HS-5 (cell line): ENCODE measurements at places on chromosomes 3 and 15.

GRCh38 chr3:193345431-193345830 lies 33.1 kb downstream of the ATP13A5 start:
- no peak for DNase-seq

GRCh38 chr3:42421818-42422796 lies 11.7 kb upstream of the LYZL4 start:
- no peak for DNase-seq

DNA sequence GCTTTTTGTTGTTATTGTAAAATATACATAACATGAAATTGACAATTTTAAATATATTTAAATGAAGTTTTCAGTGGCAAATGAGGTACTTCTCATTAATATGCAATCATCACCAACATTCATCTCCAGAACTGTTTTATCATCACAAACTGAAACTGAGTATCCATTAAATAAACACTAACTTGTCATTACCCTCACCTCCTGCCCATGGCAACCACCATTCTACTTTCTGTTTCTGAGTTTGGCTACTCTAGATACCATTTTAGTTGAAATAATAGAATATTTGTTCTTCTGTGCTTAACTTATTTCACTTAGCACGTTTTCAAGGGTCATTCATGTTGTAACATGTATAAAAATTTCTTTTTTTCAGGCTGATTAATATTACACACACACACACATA lies 834.3 kb downstream of the PLOD2 start:
- DNase-seq: no peak

DNA sequence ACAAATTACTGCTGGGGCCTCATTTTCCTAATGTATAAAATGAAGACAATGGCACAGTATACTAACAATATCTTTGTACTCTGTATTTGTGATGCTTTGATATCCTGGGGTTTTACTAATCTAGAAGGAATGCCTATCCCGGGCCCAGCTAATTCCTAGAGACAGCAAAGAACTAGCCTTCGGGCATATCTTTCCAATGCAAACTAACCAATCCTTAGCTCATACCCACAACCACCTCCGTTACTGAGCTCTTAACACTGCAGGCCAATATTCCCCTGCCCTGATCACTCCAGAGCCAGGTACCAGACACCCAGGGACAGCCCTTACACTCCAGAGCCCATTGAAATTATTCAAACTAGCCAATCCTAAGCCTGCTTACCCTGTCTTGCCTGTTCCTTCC lies 309.0 kb downstream of the ULK4 start:
- DNase-seq: no peak

- no peak for DNase-seq
Observed at GRCh38 chr3:157417247-157417646, 19.4 kb upstream of the PTX3 start.

DNA sequence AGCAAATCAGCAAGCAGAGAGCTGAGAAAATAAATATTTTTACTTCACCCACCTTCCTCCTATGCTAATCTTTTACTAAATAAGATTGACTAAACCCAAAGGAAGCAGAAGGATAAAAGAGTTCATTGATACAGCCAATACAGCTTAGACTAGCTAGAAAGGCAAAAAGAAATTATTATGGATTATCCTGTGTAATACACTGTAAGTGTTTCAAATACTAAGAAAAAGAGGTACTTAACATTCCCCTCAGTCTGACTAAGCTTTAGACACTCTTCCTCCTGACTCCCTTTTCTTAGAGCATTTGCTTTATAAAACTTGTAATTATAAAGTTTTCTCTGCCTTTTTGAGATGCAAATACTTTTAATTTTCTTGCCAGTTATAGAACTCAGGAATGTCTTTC lies 848.9 kb upstream of the CADM2 start:
- DNase-seq: no peak

DNA sequence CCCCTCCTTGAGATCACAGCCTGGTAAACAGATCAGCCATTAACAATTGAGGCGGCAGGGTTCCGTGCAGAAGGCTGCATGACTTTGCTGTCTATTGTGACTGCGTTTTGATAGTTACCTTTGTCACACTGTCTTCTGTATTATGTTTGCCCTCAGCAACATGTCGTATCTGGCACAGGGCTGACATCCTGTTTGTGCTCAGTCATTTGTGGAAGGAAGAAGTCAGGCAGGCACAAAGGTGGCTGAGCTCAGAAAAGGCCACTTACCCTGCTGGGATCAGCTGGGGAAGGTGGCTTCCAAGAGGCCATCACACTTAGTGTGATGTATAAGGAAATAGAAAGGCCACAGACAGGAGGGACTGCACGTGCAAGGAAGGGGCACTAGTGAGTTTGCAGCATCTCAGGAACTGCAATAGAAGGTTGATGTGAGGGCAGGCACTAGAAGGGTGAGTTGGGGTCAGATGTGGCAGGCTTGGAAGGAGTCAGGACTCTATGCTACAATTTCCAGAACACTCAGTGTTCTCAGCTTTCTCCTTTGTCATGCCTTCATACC lies 13.4 kb downstream of the PML start:
- DNase-seq: no peak

- no peak for DNase-seq
Observed at GRCh38 chr3:44772099-44772442, 10.5 kb downstream of the KIF15 start.

DNA sequence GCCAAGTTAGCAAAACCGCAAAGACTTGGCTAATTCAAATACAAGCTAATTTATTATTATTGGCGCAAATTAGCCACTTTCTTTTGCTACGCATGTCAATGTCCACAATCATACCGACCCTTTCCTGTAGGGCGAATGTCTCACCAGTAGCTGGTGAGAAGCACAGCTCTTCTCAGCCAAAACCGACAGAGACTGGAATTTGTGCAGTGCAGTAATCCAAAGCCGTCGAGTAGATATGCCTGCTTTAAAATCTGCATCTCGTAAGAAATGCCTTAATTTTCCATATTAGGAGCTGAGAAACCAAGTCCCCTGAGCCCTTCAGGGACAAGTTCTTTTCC lies 614 bp upstream of the MINDY2 start:
- DNase-seq: no peak

GRCh38 chr3:23710555-23710954 lies 95.2 kb upstream of the UBE2E1 start:
- no peak for DNase-seq

GRCh38 chr3:23094890-23095462 lies 108.2 kb upstream of the UBE2E2 start:
- peak; percentile 25 for DNase-seq

- peak; percentile 70 for DNase-seq
Observed at GRCh38 chr3:119235151-119235550, 5.5 kb downstream of the B4GALT4 start.

DNA sequence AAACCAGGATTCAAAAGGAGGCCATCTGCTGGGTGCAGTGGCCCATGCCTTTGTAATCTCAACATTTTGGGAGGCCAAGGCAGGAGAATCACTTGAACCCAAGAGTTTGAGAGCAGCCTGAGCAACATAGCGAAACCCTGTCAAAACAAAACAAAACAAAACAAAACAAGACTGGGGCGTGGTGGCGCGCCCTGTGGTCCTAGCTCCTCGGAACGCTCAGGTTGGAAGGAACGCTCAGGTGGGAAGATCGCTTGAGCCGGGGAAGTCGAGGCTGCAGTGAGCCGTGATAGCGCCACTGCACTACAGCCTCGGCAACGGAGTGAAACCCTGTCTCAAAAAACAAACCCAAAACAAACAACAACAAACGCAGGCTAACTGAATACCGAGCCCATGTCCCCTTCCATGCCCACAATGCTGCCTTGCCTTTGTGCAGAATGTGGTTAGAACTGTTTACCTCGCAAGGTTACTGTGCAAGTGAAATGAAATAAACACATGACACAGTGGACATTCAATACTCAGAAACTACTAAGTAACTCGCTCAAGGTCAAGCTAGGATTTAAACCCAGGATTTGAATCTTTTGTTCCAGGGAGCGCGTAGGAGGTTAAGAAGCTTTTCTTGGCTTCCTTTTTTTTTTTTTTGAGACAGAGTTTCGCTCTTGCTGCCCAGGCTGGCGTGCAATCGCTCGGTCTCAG lies 766 bp upstream of the EMC4 start:
- no peak for DNase-seq

- DNase-seq: no peak
Observed at GRCh38 chr3:189899186-189899585, 221.5 kb downstream of the P3H2 start.

- DNase-seq: no peak
Observed at GRCh38 chr15:99467338-99467720, 98.5 kb upstream of the MEF2A start.

GRCh38 chr3:169668957-169669741 lies 5.6 kb upstream of the MECOM start:
- DNase-seq: no peak

DNA sequence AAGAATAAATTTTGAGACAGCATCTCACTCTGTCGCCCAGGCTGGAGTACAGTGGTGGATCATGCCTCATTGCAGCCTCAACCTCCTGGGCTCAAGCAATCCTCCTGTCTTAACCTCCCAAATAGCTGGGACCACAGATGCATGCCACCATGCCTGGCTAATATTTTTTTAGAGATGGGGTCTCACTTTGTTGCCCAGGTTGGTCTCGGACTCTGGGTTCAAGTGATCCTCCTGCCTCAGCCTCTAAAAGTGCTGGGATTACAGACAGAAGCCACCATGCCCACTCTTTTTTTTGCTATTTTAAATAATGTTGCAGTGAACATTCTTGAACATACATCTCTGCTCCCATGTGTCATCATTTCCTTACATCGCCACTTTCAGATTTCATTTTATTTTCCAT lies 6.8 kb upstream of the SLC51B start:
- DNase-seq: no peak

- DNase-seq: no peak
Observed at GRCh38 chr3:103184772-103185171, 750.0 kb downstream of the ZPLD1 start.

DNA sequence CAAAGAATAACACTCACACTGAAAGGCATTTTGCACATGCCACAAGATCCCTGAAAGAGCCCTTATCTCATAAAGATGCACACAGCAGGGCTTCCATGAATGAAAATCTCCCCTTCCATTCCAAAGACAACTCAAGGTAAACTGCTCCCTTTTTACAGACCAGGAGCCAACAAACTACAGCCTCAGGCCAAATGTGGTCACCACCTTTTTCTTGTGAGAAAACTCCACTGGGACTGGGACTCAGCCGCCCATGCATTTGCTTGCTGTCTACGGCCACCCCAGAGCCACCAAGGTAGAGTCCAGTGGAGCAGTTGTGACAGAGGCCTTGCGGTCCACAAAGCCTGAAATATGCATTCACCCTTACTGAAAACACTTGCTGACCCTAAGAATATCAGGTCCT lies 334.8 kb downstream of the OCA2 start:
- no peak for DNase-seq

GRCh38 chr15:57111002-57111401 lies 192.6 kb downstream of the TCF12 start:
- DNase-seq: no peak

DNA sequence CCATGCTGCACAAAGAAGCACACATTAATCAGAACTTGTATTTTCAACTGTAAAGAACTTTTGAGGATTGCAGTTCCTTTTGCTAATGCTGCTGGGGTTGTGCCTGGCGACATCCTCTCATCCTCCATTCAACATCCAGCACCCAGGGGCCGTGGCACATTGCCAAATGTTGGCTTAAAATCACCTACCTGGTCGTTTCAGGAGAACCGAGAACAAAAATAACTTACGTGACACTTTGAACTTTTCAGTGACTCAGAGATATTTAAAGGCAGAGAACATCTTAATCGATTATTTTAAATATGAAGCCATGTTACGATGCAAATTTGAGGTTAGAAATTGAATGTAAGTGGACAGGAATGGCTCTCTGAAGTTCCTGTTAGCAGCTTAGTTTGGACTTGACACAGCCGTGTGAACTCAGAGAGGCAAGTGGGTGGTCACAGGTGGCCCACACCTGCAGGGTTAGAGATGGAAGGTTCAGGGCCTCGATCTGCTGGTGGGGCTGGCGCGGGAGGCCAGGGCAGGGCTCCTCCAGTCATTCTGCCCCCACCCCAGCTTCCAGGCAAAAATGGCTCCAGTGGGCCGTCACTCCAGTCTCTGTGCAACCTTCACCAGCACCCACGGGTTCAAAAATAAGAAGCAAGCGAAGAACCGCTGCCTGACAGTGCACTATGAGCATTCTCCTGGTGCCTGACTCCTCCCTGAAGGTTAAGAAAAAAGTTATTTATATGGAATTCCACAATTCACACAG lies 12.2 kb downstream of the LRRK1 start:
- DNase-seq: no peak

DNA sequence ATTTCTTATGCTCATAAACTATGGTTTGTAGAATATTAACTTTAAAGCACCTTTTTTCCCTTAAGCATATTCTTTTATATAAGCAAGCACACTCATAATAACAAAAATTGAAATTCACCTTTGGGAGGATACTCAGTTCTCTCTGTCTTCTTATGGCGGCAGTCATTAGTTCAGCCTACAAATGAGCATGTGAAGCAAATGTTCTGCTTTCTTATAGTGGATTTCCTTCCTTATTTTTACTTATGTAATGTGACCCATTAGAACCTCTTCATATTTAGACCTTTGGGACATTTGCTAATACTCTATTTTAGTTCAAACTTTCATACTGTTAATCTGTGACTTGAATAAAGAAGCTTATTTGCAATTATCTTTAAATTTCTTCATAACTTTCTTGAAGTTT lies at the start of gene P2RY13:
P2RY13 (minus strand) TSS at position 187 of the 400 bp plus-strand sequence; CDS start at position 166, 21 bp downstream.
- DNase-seq: no peak

DNA sequence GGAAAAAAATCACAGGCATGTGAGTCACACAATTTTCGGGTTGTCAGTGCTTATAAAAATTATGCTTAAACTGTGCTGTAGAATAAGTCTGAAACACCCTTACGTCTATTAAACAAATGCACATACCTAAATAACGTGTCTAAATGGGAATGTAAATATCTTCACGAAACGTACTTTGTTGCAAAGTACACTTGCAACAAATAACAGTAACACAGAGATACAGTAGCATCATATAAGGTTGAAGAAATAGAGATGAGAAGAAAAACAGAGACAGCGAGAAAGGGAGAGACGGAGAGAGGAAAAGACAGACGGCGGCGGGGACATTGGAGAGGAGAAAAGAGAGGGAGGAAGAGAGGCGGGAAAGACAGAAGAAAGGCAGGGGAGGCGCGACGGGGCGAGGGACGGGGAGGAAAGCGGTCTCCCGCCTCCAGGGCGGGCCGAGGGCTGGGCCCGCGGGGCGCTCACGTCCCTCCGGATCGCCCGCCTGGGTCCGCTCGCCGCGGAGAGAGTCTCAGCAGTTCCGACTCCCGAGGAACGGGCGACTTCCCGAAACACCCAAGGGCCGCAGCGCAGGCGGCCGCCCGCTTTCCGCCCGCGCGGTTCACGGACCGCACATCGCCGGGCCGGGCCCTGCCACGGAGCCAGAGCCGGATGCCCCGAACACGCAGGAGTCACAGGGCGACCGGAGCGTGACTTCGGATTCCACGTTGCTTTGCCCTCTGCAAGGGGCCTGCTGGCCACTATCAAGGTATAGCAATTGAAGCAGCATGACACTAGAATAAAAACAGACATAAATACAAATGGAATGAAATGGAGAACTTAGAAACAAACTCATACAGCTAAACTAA lies 153.4 kb downstream of the LMLN start:
- DNase-seq: no peak

- peak; percentile 35 for DNase-seq
Observed at GRCh38 chr3:160434071-160434470, 15.5 kb downstream of the TRIM59 start.
